ENCODE measurements at places on chromosomes 2 and 18.

DNA sequence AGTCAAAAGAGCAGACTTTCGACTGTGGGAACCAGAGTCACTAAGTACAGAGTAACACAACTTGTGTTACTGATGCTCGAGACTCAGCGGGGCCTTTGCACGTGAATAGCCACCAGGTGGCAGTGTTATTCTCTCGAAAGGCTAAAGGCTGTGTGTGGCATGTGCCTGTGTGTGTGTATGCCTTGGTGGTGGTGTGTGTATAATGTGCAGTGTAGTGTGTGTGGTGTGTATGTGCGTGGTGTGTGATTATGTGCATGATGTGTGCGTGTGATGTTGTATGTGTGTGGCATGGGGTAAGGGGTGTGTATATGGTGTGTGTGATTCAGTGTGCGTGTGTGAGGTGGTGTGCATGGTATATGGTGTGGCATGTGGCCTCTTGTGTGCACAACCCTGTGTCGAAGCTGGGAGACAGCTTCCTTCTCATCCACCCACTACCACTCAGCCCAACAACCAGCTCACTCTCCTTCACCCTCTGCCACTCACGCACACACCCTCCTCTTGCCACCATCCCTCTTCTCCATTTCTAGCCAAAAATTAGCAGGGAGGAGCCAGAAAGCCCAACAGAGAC lies 83.0 kb upstream of the ZNF532 start:
- peak; percentile 73 for DNase-seq

GRCh38 chr2:3094999-3095958 lies 282.3 kb downstream of the EIPR1 start:
- DNase-seq = no peak

- DNase-seq = no peak
Measured at GRCh38 chr2:73925853-73926492, 707 bp upstream of the DGUOK start.

GRCh38 chr2:168920504-168921157 lies 19.5 kb downstream of the G6PC2 start:
- DNase-seq = no peak

GRCh38 chr2:238299803-238300202 lies 11.4 kb upstream of the PER2 start:
- DNase-seq = no peak

DNA sequence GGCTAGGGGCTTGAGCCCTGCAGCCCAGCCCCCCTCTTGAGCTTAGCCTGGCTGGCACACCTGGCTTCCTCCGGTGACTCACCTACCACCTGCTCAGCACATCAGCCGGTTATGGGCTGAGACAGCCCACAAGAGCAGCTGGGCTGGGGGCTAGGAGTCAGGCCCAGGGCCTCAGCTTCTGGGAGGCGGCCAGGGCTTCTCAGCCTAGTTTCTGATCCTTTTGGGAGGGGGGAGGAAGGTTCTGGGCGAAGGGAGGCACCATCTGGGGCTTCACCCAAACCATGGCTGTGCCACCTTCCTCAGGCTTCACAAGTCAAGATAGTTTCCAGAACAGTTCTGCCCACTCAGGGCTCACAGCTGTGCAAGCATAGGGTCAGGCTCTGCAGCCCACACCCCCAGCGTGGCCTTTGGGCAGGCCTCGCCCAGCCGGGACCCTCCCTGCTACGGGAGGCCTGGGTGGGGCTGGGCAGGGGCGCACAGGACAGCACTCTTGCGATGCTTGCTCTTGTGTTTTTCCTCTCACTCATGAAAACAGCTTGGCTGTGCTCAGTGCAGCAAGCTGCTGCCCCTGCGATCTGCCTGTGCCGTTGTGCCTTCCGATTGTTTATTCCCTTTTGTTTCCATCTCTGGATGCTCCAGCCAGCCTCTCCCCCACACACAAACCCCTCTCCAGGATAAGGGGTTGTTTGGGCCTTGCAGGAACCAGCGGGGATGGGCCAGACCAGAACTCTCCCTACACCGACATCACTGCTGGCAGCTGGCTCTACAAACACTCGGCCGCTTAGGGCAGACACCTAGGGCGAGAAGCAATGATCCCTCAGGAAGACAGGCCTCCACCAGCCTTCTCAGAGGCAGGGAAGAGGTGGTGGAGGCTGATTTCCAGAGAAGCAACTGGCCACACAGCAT lies 26.1 kb upstream of the SEMA4C start:
- DNase-seq = no peak

GRCh38 chr18:33181016-33181415 lies 259.5 kb downstream of the CCDC178 start:
- peak; percentile 75 for DNase-seq

DNA sequence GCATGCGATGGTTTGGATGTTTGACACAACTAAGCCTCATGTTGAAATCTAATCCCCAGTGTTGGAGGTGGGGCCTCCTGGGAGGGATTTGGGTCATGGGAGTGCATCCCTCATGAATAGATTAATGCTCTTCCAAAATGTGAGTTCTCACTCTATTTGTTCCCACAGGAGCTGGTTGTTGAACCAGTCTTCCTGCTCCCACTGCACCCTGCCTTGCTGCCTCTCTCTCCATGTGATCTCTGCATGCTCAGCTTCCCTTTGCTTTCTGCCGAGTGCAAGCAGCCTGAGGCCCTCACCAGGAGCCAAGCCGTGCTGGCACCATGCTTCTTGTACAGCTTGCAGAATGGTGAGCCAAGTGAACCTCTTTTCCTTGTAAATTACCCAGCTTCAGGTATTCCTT lies 206.8 kb downstream of the VAPA start:
- DNase-seq = no peak
